ENCODE measurements at places on chromosomes 7 and 10.

- peak; percentile 74 for DNase-seq
Measured at GRCh38 chr7:93921607-93922566, at the start of gene GNG11. Gene GNG11, plus strand, starts transcription at chr7:93921735. Its CDS starts 403 bp downstream, at chr7:93922138.

GRCh38 chr10:131788386-131788785 lies 112.4 kb upstream of the PPP2R2D start:
- no peak for DNase-seq

DNA sequence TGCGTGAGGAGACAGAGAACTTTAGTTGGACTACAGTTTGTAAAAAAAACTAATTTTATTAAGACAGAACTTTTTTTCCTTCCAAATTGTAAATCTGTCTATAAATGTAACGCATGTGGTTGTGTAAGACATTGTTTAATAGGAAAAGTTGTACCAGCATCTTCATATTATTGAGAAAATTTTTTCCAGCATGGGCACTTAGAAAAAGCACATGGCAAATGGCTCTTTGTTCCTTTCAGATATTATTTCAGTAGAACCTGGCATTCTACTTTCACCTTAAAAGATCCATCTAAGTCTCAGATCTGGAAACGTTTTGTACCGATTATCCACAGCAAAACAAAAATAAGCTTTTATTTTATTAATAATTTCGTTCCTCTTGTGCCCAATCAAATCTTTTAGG lies 43.2 kb downstream of the ZRANB1 start:
- no peak for DNase-seq

DNA sequence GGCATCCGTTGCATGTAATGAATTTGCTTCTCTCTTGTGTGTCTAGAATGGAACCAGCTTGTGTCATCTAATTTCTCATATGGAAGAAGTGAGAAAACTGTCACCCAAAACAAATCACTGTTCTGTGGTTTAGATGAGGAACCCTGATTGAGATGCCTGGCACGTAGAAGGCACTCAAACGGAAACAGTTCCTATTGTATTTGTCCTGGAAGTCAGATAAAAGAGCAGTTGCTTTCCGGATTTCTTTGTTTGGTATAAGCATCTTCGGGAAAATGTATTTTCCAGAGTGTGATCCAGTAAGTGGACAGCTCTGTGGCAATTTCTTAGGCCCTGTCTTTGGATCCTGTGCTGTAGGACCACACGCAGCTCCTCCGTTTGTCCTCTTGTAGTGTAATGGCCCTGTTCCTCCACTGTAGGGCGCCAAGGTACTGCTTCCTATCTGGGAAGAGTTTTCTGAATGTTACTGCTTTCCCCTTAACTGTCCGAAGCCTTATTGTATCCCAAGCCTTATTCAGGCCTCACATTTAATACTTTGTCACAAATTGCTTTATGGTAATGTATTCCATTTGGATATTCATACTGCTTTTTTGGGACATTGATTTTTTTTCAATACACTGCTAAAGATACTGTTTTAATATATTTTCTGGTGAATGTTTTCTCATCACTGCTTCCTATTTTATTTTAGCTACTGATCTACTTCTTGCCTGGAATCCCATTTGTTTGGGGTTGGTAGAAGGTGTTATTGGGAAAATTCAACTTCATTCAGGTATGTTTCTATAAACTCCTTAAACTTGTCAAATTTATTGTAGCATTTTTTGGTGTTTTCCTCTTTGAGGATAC lies 24.8 kb downstream of the INPP5F start:
- DNase-seq = peak; percentile 86

GRCh38 chr10:76540331-76540730 lies 1097.3 kb downstream of the KCNMA1 start:
- DNase-seq = no peak

GRCh38 chr7:51303142-51303525 lies 13.5 kb downstream of the COBL start:
- DNase-seq = no peak

GRCh38 chr7:137488038-137488437 lies 144.5 kb upstream of the PTN start:
- DNase-seq = peak; percentile 21

DNA sequence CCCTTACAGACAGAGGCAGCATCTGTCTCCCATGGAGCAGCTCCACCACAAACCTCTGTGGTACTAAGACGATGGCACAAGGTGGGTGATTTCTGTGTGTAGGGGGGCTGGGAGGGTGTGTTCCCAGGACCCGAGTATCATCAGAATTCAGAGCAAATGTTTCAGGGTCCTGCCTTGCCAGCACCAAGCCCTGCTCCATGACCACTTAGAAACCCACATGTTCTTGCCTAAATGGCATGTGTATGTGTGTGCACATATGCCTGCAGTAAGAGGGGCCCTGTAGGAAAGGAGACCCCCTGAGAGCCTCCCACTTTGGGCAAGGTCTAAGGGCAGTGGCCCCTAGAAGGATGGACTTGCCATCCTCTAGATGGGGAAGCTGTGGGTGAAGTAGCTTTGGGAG lies 17.1 kb upstream of the MGMT start:
- DNase-seq = no peak

GRCh38 chr10:17659365-17659764 lies 15.4 kb downstream of the STAM start:
- no peak for DNase-seq

Data from fibroblast of lung (primary cell).